ENCODE measurements at places on chromosomes 5 and 9.

DNA sequence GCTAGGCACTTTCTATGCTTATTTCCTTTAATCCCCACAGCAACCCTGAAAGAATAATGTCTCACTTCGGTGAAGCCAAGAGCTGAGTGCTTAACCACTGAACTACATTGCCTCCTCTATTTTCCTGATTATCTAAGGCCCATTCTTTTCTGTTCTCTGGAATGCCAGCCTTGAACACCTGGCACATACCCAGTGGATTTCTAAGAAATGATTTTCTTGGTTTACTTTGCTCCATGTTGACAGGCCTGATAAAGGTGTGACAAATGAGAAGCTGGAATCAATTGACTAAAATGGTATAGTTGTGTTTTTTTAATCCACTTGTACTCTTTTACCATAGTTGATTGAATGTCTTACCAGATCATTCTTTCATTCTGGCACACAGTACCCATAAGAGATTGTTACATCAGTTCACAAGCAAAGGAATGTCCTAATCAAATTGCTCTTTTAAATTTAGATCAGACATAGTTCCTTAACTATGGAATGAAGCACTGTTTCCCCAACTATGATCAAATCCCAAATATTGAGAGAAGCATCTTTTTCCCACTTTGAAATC lies 9.0 kb upstream of the ENC1 start:
- no peak for DNase-seq

DNA sequence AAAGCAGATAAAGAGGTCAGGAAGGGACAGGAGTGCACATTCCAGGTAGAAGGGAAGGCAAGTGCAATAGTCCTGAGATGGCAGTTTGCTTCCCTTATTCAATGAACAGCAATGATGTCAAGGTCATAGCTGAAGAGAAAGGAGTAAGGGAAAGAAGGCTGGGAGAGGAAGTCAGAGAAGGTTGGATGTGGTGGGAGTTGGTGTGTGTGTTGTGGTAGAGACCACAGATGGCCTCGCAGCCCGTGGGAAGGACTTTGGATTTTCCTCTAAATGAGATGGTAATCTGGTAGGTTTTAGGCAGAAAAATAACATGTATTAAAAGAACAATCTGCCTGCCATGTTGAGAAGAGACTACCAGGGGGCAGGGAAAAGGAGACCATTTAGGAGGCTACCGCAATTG lies 25.1 kb upstream of the LPAR1 start:
- DNase-seq = no peak

DNA sequence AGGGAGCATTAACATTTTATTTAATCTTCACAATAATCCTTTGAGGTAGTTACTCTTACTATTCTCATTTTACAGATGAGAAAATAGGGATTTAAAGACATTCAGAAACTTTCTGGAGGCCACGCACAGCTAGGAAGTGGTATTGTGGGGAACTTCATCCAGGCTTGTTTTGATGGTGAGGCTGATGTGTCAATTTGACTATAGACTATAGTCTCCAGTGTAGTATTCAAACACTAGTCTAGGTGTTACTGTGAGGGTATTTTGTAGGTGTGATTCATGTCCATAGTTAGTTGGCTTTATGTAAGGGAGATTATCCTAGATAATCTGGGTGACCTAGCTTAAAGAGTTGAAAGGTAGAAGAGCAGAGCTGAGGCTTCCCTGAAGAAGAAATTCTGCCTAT lies 54.1 kb upstream of the ELL2 start:
- no peak for DNase-seq

- DNase-seq = no peak
Measured at GRCh38 chr5:111394586-111394985, 117.7 kb downstream of the STARD4 start.

- DNase-seq = no peak
Measured at GRCh38 chr5:38265546-38266179, 7.3 kb downstream of the EGFLAM start.

DNA sequence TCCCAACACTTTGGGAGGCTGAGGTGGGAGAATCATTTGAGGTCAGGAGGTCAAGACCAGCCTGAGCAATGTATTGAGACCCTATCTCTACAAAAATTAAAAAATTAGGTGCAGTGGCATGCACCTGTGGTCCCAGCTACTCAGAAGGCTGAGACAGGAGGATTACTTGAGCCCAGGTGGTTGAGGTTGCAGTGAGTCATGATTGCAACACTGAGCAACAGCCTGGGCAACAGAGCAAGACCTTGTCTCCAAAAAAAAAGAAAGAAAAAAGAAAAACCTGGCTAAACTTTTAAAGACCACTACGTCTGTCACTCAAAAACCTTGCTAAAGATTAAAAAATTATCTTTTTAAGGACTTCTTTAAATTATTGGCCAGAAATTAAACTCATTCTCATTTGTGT lies 59.8 kb upstream of the ABCA1 start:
- no peak for DNase-seq

- no peak for DNase-seq
Measured at GRCh38 chr5:23703940-23704855, 196.8 kb downstream of the PRDM9 start.

DNA sequence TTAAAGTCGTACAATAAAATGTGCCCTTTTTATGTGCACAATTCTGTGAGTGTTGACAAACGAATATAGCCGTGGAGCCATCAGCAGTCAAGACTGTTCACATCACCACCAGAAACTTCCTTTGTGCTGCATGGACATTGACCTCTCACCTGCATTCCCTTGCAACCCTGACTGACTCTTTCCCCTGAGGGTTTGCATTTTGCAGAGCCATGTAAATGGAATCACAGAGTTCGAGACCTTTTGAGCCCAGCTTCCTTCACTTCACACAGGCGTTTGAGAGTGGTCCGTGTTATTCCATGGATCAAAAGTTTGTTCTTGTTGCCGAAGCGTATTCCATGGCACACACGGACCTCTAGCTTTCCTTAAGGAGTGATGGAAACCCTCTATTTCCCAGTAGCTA lies 328.2 kb downstream of the DRD1 start:
- no peak for DNase-seq

GRCh38 chr5:132257131-132258101 lies at the start of gene PDLIM4:
Gene PDLIM4, plus strand, starts transcription at chr5:132257696. Its CDS starts 39 bp downstream, at chr5:132257735.
- no peak for DNase-seq

GRCh38 chr9:113988385-113989016 lies 89.6 kb downstream of the AMBP start:
- DNase-seq = no peak

GRCh38 chr9:123691765-123692303 lies 238.1 kb downstream of the DENND1A start:
- DNase-seq = no peak

DNA sequence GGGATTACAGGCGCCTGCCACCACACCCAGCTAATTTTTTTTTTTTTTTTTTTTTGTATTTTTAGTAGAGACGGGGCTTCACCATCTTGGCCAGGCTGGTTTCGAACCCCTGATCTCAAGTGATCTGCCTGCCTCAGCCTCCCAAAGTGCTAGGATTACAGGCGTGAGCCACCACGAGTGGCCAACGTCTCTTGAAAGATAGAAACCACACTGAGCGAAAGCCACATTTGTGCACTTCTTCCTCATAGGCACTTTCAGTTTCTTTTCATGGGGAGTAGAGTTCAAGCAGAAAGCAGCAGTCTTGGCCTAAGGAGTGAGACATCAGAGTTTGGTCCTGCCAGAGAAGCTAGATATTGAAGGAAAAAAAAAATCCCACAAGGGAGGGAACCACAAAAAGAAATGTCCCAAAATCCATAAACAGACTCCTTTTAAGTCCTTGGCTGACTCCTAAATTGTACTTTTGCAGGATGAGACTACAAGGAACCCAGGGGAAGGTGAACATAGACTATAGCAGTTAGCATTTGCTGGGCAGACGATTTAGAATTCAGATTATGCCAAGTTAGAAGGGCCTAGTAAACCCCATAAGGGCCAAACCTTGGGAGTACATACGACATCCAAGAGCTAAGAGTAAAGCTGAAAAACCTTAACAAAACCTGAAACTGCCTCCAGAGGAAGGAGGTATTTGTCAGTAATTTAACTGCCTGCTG lies 43.9 kb upstream of the GLIPR2 start:
- peak; percentile 31 for DNase-seq

DNA sequence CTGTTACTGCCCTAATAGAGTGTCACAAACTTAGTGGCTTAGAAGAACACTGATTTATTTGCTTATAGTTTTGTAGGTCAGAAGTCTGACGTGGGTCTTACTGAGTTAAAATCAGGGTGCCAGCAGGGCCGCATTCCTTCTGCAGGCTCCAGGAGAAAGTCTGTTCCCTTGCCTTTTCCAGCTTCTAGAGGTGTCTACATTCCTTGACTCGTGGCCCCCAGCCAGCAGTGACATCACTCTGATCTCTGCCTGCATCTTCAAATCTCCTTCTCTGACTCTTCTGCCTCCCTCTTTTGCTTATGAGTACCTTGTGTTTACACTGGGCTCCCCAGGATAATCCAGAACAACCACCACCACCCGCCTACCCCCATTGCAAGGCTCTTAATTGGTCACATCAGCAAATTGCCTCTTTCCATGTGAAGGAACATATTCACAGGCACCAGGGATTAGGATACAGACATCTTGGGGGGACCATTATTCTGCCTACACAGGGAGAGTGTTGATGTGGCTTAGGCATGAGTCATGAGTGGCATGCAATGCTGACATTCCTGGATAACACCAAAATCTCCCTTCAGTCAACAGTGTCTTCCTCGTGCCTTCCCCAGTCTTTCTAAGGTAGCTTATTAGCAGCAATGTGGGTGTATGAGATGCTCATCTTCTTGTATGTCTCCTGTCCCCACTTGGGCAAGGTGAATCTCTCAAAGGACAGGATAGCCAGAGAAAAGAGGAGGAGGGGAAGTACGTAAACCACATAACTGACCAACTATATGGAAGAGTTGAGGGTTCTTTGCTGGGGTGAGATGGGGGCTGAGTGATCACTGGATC lies 24.4 kb downstream of the CYFIP2 start:
- DNase-seq = no peak

- DNase-seq = no peak
Measured at GRCh38 chr5:10987276-10987924, 226.4 kb upstream of the DAP start.

DNA sequence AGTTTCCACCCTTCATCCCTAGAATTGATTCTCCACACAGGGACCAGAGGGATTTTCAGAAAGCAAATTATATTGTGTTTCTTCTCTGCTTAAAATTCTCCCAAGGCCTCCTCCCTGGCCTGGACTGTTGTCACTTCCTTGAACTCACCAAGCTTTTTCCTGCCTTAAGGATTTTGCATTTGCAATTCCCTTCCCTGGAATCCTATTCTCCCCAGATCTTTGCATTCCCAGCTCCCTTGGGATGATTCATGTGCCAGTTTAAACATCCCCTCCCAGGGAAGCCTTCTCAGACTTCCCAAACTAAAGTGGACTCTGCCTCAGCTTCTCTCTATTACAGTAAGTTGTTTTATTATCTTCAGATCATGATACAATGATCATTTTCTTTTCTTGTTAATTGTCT lies 35.2 kb upstream of the PDE8B start:
- no peak for DNase-seq

DNA sequence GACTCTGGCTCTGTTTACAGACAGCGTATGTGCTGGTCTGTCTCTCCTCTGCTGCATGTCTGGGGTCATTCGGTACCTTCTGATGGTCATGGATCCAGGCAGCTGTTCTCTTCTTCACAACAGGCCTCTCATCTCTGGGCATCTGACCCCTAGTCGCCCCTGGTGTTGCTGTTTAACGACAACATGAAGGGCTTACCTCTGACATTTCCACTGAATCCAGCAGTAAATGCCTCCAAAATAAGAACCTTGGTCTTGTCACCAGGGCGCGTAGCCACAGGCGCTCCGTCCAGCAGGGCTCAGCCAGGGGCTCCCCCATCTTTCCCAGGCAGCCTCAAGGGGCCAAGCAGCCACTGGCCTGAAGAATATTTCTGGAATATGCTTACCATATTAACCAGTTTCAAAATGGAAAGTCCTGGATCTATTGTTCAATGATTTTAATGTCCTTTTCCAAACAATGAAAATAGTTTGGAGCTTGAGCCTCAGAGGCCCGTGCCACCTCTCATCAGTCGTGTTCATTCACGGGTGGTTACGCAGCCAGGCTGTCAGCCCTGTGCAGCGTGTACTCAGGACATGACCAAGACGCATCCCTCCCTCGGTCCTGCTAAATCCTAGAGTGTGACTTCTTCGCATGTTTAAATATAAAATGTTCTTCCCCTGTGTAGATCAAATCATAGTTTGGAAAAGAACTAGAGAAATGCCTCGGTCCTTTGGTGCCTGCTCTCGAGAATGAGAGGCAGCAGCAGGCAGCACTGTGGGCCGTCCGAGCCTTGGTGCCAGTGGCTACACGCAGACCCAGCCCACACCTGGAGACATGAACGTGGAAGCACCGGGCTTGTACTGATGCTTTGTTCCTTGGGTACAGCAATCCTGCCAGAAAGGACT lies 30.1 kb upstream of the LRRC14B start:
- no peak for DNase-seq

GRCh38 chr9:136669791-136670464 lies 7.2 kb downstream of the EGFL7 start:
- no peak for DNase-seq

- no peak for DNase-seq
Measured at GRCh38 chr5:107319901-107320300, 350.8 kb downstream of the EFNA5 start.

DNA sequence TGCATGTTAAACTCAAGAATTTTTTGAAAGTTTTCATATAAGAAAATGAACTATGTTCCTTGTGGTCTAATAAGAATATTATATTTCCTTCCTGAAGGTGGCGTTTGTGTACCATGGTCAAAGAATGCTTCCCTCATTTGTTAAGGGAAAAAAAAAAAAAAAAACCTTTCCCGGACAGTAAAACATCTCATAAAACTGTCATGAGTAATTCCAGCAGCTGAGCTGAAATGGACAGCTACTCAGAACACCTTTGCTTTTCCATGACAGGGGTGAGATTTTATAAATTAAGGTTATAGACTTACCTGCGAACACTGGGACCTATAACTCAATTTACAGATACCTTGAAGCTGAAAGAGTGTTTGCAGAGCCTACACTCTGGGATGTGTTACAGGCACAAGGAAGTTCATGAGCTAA lies 113.2 kb upstream of the RANBP3L start:
- DNase-seq = no peak

- DNase-seq = no peak
Measured at GRCh38 chr5:98769959-98770208, 3.6 kb upstream of the RGMB start.

DNA sequence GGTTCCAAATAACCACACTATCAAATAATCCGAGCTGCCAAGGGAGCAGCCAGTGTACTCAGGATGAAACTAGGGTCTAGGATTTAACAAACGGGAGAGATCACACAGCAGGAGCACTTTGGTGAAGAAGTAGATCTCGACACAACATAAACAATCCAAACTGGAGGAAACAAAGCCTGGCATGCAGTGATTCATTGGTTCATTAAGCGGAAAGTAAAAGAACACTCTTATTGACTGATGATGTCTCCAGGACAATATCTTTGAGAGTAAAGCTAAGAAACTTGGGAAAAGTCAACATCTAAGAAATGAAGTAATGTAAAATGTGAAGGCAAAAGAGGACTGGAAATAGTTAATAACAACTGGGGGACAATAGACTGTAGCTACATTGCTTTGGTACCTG lies 1478.3 kb upstream of the CDH9 start:
- no peak for DNase-seq

DNA sequence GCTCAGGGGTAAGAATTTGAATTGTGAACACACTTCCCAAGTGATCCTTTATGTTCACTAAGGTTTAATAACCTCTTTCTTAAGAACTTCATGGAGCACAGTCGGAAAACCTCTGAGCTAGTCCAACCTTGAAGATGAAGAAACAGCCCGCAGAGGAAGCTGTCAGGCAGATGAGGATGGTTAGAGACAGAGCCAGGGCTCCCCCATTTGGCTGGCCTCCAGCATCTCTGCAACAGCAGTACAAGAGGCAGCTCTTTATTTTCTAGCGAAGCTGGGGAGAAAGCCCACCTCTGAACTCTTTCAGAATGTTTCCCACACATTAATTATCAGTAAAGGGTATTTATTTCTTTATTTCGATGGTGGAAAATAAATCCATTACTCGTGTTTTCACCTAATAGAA lies 350.8 kb downstream of the DMRT2 start:
- no peak for DNase-seq

All from central memory CD4-positive, alpha-beta T cell (primary cell).